ENCODE measurements at places on chromosomes 5 and 9.

DNA sequence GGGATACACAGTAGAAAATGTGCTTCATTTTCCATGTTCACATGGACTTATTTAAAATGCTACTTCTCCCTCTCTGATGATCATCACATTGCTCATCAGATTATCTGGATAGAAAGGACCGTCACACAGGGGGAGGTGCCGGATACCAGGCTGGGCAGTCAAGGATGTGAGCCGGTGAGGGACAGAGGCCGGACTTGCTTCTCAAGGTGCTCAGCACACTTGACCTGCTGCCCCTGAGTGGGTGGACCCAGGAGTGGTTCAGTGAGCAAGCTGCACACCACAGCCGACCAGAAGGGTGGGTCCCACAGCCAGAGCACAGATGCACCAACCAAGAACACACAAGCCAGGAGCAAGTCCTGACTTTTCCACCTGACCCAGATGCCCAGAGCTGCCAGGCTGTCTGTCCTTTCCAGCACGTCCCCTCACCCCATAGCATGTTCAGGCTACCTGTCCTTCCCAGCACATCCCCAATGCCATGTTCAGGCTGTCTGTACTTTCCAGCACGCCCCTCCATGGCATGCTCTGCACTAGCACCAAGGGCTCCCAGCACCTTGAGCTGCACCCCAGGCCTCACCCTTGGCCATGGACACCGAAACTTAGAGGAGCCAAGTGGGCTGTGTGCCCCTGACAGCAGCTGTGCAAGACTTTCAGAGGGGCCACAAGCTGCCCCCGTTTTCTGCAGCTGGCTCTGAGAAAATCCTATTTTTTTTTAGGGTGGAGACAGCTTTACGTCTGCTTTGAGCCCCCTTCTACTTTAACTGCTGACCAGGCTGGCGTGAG, 77.8 kb downstream of the SECISBP2 start:
- DNase-seq: no peak

DNA sequence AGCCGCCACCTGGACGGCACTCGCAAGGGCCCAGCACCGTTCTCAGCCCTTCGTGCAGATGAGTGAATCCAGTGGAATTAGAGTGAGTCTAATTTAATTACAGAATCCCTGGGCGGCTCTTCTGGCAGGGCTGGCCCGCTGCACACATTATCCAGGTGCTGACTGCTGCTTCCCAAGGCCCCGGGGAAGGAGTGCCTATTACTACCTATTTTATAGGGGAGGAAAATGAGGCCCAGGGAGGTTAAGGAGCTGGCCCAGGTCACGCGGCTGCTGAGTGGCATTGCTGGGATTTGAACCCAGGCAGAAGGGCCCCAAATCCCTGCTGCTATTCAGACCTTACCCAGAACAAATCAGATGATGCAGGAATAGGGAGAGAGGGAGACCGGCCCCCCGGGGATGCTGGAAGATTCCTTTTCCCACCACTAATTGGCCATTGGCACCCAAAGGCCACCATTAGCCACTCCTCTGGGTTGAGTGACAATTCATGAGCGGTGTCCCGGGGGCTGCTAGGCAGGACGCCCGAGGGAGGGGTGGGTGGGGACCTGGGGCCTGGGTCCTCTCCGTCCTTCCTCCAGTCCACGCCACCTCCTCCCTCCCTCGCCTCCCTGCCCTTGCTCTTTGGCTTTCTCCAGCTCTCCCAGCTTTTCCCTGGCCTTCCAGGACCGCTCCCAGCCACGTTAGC, 10.3 kb upstream of the QRFP start:
- no peak for DNase-seq

- DNase-seq: no peak
These were observed 88.1 kb downstream of the GLIS3 start for GRCh38 chr9:4211806-4212205.

GRCh38 chr9:18507151-18507550, 33.2 kb downstream of the ADAMTSL1 start:
- DNase-seq: no peak

- no peak for DNase-seq
These were observed 145.4 kb upstream of the RAD23B start for GRCh38 chr9:107137495-107138202.

DNA sequence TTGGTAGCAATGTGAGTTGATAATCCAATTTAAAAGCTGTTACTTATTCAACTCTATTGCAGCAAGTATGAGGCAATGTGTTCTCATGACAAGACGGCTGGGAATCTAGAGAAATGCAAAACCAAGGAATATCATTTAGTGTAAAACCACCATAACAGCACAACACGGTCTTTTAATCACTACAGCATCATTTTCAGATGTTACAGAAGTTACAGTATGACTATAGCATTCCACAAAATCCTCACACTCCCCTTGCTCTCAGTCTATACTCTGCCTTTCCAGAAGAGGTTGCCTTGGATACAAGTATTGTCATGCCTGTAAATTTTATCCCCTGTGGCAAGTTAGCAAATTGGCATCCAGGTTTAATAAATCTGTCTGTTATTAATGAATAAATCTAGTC, 28.6 kb upstream of the TAS2R1 start:
- DNase-seq: no peak

GRCh38 chr5:172754596-172755356, 16.2 kb downstream of the DUSP1 start:
- DNase-seq: peak; percentile 4

DNA sequence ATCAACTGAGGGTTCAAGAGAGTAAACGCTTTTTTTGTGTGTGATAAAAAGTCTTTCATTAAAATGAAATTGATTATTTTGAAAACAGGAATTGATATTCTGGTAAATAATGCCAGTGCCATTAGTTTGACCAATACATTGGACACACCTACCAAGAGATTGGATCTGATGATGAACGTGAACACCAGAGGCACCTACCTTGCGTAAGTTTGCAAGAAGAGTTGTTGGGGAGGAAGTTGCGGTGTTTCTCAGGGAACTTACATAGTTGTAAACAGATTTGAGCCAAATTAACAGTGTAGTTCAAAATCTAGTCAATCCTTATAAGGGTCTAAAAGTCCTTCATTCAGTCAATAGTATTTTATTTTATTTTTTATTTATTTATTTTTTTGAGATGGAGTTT, 28.9 kb downstream of the HSDL2 start:
- DNase-seq: no peak

GRCh38 chr9:132880324-132880661, 1.6 kb downstream of the SPACA9 start:
- DNase-seq: peak; percentile 5

DNA sequence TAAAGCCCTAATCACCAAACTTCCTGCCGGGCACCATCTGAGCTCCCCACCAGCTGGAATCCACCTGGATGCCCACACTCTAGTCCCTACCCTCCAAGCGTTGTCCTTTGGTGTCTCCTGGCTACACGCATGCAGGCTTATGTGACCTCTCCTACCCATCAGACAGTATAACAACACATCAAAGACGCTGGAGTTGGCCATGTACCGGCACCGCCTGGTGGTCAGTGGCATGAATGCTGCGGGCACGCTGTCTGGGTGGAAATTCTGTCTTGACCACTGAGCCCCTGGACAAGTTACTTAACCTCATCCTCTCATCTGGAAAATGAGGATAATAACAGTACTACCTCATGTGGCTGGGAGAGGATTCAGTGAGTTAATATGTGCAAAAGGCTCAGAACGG, 23.4 kb upstream of the CORO2A start:
- DNase-seq: peak; percentile 53

- DNase-seq: no peak
These were observed 10.6 kb upstream of the MAP1B start for GRCh38 chr5:72096602-72097188.

- peak; percentile 86 for DNase-seq
These were observed at the start of gene ANKRD34B for GRCh38 chr5:80569961-80570786. ANKRD34B (minus strand) TSS chr5:80570280; CDS start chr5:80560019, 10,261 bp downstream.

- no peak for DNase-seq
These were observed 101.1 kb upstream of the COL5A1 start for GRCh38 chr9:134540276-134541096.

DNA sequence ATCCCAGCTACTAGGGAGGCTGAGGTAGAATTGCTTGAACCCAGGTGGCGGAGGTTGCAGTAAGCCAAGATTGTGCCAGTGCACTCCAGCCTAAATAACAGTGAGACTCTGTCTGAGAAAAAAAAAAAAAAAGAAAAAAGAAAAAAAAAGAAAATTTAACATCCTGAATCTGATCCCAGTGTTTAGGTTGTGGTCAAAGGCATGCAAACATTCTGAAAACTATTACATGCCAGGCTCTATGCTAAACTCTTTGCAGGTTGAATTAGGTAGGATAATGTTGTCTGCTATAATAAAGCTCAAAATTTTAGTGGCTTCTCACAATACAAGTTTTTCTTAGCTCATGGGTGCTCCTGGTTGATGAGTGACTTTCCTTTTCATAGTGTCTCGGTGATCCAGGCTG, 367.4 kb downstream of the PSAT1 start:
- no peak for DNase-seq

- DNase-seq: no peak
These were observed 290.2 kb upstream of the KLF4 start for GRCh38 chr9:107779731-107780130.

GRCh38 chr5:83513491-83513890, 41.9 kb downstream of the VCAN start:
- no peak for DNase-seq

GRCh38 chr5:158618256-158618655, 481.5 kb downstream of the EBF1 start:
- DNase-seq: no peak

GRCh38 chr5:113128641-113129330, 152.2 kb downstream of the DCP2 start:
- DNase-seq: no peak

- DNase-seq: peak; percentile 86
These were observed 1.4 kb upstream of the ENC1 start for GRCh38 chr5:74641735-74642542.

DNA sequence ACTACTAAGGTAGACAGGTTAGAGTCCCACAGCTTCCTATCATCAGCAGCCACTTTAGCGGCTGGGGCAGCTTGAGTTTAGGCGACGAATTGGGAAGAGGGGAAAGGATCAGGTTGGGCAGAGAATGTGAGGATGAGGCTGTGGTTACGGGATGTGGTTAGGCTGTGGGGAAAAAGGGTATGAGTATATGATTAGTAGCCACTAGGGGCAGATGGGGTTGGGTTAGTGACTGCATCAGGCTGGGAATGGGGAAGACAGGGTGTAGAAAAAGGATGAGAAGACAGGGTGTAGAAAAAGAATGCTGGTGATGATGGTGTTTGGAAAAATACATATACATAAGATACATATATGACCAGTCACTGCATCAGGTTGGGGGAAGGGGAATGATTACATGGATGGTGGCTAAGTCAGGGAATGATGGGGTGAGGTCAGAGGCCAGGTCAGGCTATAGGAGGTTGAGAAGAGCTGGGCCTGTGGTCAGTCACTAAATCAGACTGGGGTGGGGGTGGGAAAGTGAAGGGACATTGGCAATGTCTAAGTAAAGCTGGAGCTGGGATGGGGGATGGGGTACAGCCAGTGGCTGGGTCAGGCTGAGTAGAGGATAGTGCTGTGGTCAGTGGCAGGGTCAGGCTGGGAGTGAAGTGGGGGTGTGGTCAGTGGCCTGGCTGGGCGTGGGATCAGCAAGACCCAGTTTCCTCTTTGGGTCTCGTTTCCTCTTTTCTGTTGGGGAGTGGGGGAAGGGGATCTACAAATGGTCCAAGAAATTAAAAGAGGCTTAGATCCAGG, 2.1 kb downstream of the TLN1 start:
- DNase-seq: peak; percentile 92

DNA sequence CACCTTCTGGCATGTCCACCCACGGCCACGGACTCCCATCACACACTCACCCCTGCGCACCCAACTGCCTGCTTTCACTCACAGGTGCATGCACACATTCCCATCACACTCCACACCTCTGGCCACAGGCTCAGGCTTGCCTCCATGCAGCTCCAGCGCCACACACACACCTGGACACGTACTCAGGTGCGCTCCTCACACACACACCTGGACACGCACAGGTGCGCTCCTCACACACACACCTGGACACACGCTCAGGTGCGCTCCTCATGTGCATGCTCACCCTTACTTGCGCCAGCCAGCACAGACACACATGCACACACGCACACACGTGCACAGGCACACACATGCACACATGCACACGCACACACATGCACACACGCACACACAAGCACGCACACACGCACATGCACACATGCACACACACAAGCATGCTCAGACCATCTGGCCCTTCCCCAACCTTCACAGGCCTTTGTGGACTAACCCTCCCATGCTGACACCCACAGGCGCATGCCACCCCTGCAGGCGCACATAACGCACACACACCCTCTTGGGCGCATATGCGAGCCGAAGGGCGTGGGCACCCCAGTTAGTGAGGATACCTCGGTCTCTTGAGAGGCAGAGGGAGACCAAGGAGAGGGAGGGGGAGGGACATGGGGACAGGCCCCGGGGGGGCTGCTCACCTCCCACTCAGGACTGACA, 8.3 kb downstream of the GRIN1 start:
- DNase-seq: no peak

DNA sequence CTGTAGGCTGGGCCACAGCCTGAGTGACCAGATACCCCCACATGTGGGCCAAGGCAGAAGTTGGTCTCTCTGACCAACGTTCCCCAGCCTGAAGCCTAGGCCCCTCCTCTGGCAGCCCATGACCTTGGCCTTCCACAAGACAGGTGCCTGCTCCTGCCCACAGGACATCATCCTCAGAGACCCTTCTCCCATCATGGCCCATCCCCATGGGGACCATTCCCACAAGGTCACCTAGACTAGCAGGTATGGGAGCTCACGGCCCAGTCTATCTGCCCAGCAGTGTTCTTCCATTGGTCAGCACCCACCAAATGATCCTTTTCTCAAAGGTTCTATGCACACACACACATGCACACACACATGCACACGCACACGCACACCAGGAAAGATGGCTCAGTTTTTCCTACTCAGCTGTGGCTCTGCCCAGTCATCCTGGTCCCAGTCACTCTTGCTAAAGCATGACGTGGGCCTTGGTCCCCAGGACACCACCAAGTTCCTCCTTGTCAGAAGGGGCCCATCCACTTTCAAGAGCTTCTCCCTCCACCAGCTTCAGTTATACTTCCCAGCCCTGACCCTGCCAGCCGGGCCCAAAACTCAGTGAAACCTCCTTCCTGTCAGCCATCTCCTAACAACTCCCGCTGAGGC, 65.4 kb downstream of the PAX5 start:
- no peak for DNase-seq

DNA sequence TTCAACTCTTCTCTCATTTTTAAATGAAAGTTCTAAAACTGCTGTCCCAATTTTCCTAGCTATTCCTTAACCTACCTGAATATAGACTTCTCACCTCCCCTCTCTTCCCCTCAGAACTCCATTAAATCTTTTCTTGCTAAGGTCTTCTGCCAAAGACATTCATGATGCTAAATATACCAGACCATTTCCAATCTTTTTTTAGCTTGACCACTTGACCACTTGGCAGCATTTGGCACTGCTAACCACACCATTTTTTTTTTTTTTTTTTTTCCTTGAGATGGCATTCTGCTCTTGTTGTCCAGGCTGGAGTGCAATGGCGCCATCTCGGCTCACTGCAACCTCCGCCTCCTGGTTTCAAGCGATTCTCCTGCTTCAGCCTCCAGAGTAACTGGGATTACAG, 3.6 kb upstream of the ZNF131 start:
- no peak for DNase-seq

DNA sequence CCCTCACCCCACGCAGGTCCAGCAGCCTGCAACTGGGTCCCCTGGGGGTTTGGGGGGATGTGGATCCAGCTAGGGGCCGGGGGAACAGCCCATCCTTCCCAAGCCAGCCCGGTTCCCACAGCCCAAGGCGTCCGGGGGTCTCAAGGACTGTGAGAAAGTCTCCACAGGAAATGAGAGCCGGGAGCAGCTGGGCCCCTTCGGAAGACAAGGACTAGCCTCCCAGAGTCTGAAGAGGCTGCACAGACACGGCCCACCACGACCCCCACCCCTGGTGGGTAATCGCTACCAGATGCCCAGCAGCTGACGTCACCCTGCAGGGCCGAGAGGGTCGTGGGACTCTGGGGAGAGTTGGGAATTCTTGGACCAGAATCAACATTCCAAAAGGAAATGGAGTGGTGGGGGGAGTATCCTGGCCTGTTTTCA, 10.5 kb downstream of the SH2D3C start:
- DNase-seq: no peak
